Cerebellum (tissue), 4 donors: ENCODE measurements at places on chromosomes 12 and 14. TPM values are rescaled to one million over a fixed set of nuclear protein-coding genes. Genes with fewer than 3 reads are reported as not detected.
A peak's percentile ranks its signal among the peaks of the same experiment; 100 is the strongest.

DNA sequence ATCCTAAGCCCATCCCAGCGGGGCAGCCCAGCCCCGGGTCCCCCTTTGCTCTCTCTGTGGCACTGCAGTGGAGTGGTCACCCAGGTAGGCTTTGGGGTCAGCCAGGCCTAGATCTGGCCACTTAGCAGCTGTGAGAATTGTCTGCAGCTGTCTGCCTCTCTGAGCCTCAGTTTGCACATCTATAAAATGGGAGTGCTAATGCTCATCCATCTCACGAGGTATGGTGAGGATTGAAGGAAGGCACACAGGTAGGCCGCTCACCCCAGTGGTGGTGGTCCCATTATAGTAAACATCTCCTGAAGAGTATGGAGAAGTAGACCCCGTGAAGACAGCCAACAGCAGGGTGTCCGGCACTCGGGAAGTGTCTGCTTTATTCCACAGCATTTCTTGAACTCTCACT is 9.2 kb downstream of the FOXN4 start:
- DNase-seq, result no peak

DNA sequence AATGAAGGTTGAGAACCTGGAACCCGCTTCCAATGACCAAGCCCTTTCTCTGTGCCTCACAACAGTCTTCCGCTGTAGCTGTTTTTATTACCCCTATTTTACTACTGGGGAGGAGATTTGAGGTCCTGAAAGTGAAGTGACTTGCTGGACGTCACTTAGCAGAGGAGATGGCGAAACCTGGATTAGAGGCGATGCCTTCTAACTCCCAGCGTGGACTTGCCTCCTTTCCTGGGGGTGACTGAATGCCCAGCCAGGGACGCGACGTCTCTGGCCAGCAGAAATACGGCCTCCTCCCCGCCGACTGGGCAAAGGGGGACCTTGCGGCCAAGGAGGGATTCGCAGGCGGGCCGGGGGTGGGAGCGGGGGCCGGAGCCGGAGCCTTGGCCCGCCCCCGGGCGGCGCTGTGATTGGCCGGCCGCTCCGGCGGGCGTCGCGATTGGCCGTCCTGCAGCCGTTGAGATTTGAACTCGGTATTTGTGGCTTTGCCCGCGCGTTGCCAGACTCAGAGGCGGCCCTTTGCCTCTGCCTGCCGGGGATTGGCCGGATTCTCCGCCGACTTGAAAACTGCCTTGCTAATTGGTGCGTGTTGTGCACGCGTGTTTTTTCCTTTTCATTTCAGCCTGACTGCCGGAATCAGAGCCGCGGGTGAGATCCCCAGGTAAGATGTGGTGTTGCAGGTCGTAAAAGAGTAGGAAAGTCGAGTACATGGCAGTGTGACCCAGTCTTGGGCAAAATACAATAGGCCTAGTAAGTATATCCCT is at the start of gene NCAPD2:
NCAPD2 (plus strand) TSS at position 606 of the 761 bp plus-strand sequence. CDS start 997 bp downstream, outside the sequence.
- peak; percentile 97 for DNase-seq

- DNase-seq, result no peak
Measured at GRCh38 chr14:77722301-77722700, 14.4 kb downstream of the SLIRP start.

- DNase-seq, result peak; percentile 4
Measured at GRCh38 chr12:90562671-90563070, 392.3 kb downstream of the CCER1 start.

- DNase-seq, result no peak
Measured at GRCh38 chr12:78185109-78185508, 354.4 kb downstream of the NAV3 start.

- DNase-seq, result no peak
Measured at GRCh38 chr14:59238216-59238615, 49.7 kb downstream of the DAAM1 start.

- no peak for DNase-seq
Measured at GRCh38 chr14:58942516-58942915, 246.0 kb upstream of the DAAM1 start.

- DNase-seq, result no peak
Measured at GRCh38 chr14:105200074-105200473, 19.0 kb upstream of the NUDT14 start.

GRCh38 chr12:124685689-124686369 is 118.4 kb upstream of the NCOR2 start:
- DNase-seq, result peak; percentile 32

DNA sequence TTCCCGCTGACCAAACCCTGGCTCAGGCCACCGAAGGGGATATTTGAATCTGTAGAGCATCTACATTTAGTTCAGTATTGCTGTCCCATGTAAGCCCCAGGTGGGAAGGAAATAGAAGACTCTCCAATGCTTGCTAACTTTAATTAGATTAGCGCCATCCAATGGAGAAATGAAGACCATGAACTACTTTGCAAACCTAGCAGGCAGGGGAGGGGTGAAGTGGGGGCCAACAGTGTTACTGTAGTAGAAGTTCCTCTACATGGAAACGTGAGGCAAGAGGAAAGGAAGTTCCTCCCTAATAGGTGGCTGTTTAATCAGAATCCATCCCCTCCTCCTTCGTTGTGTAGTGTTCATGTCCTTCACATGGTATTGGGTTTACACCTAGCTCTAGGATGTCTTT is 9.3 kb upstream of the DENND5B start:
- no peak for DNase-seq

DNA sequence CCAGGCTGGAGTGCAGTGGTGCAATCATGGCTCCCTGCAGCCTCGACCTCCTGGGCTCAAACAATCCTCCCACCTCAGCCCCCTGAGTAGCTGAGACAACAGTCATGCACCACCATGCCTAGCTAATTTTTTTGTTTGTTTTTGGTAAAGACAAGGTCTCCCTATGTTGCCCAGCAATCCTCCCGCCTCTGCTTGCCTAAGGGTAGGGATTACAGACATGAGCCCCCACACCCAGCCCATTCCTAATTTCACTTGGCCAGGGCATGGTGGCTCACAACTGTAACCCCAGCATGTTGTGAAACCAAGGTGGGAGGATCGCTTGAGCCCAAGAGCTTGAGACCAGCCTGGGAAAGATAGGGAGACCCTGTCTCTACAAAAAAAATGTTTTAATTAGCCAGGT is 9.1 kb downstream of the DAD1 start:
- no peak for DNase-seq

DNA sequence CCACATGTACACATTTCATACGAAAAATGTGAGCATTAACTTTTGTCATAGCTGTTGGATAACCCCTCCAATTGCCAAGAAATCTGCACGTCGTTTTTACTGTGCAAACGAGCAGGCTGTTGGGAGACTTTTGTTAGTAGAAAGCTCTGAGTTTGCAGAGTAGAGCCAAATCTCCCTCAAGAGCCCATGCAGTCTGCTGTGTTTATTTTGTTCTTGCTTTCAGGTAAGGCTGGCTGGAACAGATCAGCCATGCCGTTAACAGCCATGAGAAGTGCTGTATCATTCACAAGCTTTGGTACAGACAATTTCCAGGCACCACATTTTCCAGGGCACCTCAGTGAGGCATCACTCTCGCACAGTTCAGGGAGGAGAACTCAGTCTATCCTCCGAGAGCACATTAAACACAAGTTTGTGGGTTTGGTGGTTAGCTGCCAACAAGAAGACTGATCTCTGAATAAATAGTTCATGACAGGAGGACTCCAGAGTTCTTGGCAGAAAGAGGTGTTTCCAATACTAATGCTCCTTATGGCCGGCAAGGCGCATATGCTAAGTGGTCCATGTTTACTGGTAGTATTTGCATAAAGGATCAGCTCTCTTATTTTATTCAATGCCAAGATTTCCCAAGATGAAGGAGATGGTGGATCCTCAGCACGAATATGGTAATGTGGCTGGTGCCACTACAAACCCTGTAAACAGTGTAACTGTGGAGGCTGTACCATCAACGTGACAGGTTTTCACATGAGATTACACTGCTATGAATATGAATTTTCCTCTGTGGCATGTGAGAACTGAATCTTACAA is 30.3 kb upstream of the PELI2 start:
- peak; percentile 26 for DNase-seq

GRCh38 chr12:89179245-89179644 is 173.1 kb downstream of the DUSP6 start:
- DNase-seq, result no peak

DNA sequence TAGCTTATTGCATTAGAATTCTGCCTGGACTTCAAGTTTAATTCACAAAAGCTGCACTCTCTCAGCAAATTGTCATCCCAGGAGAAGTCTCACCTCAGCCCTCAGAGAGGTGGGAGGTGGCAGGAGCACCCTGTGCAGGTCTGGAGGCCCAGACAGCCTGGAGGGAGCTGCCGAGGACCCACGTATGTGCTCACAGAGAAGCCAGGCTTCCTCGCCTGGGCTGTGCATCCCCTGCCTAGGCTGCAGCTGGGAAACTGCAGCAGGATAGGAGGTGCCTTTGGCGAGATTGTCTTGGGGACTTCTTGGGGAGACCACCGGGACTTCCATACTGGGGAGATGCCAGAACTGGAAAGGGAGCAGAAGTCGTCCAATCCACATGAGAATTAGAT is 8.8 kb downstream of the CPNE6 start:
- no peak for DNase-seq

- peak; percentile 59 for DNase-seq
Measured at GRCh38 chr12:104792570-104792969, 165.5 kb downstream of the SLC41A2 start.

- DNase-seq, result no peak
Measured at GRCh38 chr14:82642425-82642824, 1108.8 kb upstream of the SEL1L start.

- no peak for DNase-seq
Measured at GRCh38 chr12:21694660-21695059, 37.0 kb upstream of the LDHB start.

- DNase-seq, result no peak
Measured at GRCh38 chr12:12249216-12250050, 17.4 kb downstream of the LRP6 start.

GRCh38 chr14:77590845-77591485 is 25.5 kb downstream of the SPTLC2 start:
- no peak for DNase-seq

DNA sequence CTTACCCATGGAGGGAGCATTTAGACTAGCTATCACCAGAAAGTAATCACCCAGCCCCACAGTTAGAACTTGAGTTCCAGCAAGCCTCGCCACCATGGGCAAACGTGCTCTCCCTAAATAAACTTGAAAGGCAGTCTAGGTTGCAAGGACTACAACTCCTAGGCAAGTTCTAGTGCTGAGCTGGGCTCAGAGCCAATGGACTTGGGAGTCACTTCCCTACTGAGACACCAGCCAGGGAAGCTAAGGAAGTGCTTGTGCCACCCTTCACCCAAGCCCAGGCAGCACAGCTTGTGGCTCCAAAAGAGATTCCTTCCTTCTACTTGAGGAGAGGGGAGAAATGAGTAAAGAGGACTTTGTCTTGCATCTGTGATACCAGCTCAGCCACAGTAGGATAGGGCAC is 57.9 kb downstream of the SLCO1A2 start:
- DNase-seq, result no peak

DNA sequence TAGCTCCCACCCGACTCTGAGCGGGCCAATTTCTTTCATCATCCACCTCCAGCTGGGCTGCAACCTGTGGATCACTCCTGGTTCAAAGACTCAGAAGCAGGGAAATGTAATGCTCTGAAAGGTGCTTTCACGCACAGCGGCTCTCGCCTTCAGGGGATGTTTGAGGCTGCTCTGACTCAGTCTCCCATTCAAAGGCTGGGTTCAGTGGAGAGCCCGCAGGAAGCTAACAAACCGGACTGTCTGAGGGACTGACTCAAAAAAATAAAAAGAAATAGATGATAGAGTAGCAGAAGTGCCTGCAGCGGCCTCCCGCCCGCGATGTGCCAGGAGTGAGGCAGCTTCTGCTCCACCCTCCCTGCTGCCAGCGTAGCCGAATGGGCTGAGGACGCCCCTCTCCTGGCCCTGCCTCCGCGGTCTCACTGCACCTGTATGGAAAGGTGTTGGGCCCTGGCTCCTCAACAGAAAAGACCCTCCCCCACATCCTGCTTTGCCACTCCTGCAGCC is 98.0 kb downstream of the GCH1 start:
- no peak for DNase-seq

DNA sequence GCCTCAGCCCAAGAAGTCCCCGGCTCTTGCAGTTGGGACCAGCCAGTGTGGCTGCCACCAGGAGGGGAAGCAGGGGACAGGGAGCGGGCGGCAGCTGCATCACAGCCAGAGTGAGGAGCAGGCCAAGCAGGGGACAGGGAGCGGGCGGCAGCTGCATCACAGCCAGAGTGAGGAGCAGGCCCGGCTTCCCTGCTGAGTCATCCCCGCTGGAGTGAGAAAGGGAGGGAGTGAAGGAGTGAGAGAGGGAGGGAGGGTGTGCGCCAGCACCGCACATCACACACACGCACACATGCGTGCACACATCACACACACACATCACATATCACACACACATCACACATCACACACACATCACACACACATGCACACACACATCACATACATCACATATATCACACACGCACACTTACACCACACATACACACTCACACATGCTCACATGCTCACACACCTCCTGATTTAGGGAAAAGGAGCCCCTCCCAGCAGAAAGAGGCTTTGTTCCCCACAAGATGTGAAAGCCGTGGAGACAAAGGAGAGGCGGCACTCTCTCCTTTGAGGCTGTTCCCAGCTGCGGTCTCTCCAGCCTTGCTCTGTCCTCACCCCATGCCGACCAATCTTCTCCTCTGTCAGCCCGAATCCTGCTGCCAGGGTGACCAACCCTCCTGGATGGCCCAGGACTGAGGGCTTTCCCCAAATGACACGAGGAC is 16.7 kb upstream of the ZDHHC22 start:
- DNase-seq, result no peak

DNA sequence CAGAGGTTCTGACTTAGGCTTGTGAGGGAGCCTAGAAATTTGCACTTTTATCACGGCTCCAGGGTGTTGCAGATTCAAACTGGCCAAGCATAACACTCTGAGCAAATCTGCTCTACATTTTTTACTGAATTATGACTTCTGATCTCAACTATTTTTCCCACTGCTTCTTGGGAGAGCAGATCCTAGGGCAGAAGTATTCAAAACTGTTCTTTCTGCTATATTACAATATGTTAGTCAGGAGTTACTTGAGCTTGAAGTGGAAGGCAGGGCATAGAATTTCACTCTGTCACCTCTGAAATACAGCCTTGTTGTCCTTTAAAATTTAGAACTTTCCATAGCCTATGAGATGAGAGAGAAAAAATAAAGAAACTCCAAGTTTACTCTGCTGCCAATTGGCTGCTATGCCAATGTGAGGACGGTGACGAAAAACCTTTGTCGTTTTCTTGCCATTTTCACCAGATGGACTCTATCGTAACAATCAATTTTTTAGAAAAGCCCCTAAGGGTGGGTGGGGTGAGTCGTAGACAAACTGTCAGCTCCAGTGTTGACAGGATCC is 16.4 kb upstream of the KERA start:
- no peak for DNase-seq

- no peak for DNase-seq
Measured at GRCh38 chr12:46693518-46693917, 132.3 kb downstream of the SLC38A4 start.

GRCh38 chr14:98582276-98582675 is 689.7 kb downstream of the BCL11B start:
- DNase-seq, result no peak

GRCh38 chr12:68081561-68081960 is 78.0 kb downstream of the IFNG start:
- no peak for DNase-seq

GRCh38 chr12:94770791-94771190 is 120.4 kb upstream of the TMCC3 start:
- DNase-seq, result no peak

- DNase-seq, result no peak
Measured at GRCh38 chr12:131785763-131786330, 42.3 kb upstream of the MMP17 start.

CCDC85C gene
- total RNA-seq, result 11.3 TPM

PRH2 gene
- total RNA-seq, result 0.64 TPM

C12orf42 gene
- 0.36 TPM for total RNA-seq

KERA gene
- total RNA-seq, result 10.0 TPM

POLE2 gene
- 18.8 TPM for total RNA-seq

SLCO1C1 gene
- total RNA-seq, result 13.6 TPM

CIROP gene
- not detected for total RNA-seq

ADAM21 gene
- 0.18 TPM for total RNA-seq

SOAT2 gene
- 0.27 TPM for total RNA-seq
